ENCODE measurements at places on chromosomes 16 and 17.
A peak's percentile ranks its signal among the peaks of the same experiment; 100 is the strongest.

DNA sequence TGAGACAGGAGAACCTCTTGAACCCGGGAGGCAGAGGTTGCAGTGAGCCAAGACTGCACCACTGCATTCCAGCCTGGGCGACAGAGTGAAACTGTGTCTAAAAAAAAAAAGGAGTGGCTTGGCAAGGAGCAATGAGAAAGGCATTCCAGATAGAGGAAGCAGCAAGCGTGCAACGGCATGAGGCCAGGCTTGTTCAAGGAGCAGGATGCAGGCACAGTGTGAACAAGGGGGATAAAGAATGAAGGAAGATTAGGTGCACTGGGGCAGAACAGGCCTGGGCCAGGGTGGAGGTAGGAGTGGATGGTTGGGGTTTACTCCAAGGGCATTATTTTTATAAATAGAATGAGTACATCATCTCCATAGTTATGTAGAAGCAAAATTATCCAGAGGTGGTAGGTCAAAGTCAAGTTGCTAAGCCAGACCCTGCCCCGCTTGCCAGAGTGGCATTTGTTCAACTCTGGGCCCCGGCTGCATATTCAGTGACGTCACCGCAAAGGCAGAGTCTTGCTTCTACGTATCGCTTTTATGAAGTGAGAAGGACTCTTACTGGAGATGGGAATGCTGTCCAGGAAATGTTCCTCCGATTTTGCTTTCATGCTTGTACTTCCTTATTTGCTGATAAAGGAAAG lies 100.2 kb downstream of the KATNIP start:
- peak; percentile 26 for DNase-seq

- no peak for DNase-seq
Measured at GRCh38 chr16:50473356-50473945, 74.7 kb upstream of the NKD1 start.

GRCh38 chr16:48955837-48956236 lies 325.8 kb downstream of the CBLN1 start:
- no peak for DNase-seq

DNA sequence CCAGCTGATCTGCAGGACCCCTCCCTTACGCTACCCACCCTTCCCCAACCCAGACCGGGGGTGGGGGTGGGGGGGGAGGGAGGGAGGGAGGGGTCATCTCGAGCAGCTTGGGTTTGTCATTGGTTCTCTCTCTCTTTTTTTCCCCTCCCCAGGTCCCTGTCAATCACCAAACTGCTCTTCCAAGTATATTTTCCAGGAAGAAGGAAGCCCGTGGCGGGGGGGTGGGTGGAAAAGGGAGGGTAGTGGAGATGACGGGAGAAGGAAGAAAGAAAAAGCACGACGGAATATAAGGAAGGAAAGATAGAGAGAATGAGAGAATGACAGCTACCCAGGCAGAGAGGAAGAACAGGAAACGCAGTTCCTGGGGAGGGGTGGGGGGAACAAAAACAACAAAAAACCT lies 17.9 kb downstream of the SALL1 start:
- no peak for DNase-seq

- no peak for DNase-seq
Measured at GRCh38 chr17:73840829-73841228, 196.6 kb upstream of the SDK2 start.

- no peak for DNase-seq
Measured at GRCh38 chr16:49588026-49588425, 214.4 kb downstream of the C16orf78 start.

DNA sequence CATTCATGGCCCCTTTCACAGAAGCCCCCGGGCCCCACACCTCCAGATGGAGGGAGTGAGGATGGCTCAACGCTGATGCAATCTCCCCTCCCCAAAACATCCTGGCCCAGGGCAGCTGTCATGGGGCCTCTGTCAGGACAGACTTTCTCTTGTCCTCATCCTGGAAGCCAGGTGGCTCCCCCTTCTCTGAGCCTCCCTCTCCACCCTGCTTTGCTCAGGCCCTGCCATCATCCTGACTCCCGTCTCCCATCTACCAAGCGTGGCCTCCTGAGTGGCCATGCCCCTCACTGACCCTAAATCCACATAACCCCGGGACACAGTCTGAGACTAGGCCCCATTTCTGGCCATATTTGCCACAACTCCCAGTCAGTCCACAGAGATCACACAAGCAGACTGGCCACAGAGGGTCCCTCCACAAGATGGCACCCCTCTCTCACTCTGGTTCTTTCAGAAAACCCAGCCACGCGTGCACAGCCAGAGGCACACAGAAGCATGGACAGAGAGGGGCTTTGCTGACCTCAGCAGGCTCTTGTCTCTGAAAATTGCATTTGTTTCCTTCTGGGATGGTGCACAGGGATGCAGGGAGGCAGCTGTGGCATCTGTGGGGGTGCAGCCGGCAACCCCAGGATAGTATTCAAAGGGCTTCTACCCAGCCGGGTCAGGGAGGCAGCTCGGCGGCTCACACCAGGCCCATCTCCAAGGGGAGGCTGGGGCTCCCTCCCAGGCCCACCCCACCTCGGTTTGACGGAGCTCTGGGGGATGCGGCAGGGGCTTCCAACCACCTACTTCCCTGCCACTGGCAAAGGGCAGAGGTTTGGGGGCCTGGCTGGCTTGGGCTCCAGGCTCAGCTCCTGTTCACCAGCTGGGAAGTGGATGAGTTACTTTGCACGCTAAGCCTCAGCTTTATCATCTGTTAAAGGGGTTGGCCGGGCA lies 16.9 kb downstream of the DOC2B start:
- peak; percentile 55 for DNase-seq

- DNase-seq: peak; percentile 13
Measured at GRCh38 chr16:17747081-17747756, 276.5 kb upstream of the XYLT1 start.

GRCh38 chr16:12078405-12079280 lies 102.1 kb downstream of the SNX29 start:
- DNase-seq: no peak

- no peak for DNase-seq
Measured at GRCh38 chr17:63983320-63983719, 10.6 kb upstream of the SCN4A start.

DNA sequence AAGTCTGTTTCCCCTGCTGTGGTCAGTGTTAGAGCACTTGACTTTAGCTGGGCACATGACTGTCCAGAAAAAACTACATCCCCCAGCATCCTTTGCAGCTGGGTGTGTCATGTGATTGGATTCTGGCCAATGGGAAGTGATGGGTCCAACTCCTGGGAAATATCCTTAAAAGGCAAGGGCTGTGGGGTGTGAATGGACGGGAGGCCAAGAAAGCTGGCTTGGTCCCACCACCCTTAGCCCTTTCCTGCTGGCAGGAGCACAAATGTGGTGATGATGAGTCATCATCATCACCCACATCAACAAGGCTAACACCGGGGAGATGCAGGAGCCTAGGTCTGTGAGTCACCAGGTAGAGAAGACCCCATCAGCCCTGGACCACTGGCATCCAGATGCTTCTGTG lies 341.7 kb downstream of the C16orf95 start:
- DNase-seq: peak; percentile 93

GRCh38 chr17:63837480-63837879 lies 5.0 kb downstream of the SMARCD2 start:
- DNase-seq: no peak

All from EH (cell line).